ENCODE measurements at places on chromosomes 7 and 10.

- no peak for DNase-seq
These were observed 185.0 kb upstream of the TMEM196 start for GRCh38 chr7:19958309-19958896.

DNA sequence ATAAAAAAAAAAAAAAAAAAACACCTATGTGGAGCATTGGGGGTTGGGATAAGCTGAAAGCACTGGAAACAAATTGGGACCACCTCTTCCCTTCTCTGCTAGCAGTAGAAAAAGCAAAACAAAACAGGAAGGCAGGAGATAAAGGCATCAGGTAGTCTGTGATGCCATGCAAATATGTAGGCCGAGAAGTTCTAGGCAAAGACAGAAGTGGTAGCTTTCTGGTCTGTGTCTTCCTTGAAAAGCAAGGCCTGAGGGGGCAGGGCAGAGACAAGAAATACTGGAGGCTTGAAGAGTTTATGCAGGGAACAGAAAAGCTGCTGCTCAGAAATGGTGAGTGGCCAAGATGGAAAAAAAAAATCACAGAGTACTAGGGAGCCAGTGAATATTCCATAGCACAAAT is 111.1 kb downstream of the ELMO1 start:
- no peak for DNase-seq

DNA sequence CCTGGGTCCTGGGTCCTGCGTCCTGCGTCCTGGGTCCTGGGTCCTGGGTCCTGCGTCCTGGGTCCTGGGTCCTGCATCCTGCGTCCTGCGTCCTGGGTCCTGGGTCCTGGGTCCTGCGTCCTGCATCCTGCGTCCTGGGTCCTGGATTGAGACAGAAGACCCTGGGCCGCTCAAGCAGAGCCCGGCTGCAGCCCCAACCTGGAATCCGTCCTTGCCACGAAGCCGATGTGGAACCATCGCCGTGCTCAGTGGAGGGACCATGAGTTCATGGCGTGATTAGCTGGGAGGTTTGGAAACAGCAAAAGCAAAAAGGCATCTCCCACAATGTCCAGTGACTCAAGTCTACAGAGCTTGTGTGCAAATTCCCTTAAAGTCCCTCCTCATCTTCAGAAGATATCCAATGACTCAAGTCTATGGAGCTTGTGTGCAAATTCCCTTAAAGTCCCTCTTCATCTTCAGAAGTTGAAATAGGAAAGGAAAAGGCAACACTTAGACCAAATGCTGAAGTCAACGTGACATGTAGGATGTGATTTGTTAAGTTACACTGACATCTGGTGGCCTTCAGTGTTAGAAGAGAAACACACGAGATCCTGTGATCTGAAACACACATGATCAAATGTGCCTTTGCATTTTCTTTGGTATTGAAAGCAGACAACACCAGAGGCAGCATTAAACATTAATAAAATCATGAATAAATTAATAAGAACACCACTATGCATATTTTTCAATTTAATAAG is 179.9 kb downstream of the PTPRN2 start:
- DNase-seq: no peak

- no peak for DNase-seq
These were observed 2.6 kb downstream of the GRID1 start for GRCh38 chr10:86363833-86364490.

GRCh38 chr10:118047157-118047719 is 497 bp upstream of the RAB11FIP2 start:
- DNase-seq: no peak

DNA sequence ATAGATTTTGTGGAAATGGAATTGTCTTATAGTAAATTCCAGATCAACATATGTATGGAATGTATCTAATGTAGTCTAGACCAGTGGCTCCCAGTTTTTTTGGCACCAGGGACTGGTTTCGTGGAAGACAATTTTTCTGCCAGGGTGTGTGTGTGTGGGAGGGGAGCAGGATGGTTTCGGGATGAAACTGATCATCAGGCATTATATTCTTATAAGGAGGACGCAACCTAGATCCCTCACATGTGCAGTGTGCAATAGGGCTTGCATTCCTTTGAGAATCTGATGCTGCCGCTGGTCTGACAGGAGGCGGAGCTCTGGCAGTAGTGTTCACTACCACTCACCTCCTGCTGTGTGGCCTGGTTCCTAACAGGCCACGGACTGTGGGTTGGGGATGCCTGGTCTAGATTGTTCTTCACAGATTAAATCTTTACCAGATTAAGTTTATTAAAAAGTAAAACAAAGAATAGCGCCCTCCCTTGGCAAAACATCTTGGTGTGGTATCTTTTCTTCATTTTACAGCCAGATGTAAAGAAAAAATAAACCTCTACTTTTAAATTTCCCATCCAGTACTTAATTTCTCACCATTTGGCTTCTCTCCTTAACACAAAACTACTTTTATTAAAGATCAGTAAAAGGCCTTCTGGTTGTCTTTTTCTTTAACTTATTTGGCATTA is 48.4 kb downstream of the SEPTIN7 start:
- no peak for DNase-seq

DNA sequence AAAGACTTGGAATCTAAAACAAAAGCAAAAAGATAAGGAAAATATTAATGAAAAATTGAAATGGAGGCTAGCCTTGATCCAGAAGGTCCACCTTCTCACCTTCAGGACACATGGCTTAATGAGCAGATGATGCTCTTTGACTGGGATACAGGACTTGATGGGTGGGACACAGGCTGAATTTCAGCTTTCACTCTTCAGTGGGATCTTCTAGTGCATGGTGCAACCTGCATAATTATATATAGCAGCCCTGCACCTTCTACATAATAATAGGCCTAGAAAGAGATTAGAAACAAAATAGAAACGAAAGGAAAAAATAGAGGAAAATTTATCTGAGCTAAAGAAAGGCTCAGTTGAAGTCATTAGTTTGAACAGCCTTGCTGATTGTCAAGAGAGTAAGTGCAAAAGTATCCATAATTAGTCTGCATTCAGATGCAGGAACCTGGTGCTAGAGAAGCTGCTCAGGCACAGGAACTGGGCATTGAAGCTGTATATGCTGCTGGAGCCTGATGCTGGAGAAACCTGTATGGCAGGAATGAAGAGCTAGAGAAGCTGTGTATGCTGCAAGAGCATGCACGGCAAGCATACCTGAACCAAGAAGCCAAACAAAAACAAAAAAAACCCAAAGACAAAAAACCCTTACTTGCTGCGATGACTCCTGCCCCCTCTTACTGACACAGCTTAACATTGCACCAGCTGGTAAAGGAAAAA is 19.4 kb downstream of the MKLN1 start:
- no peak for DNase-seq

- DNase-seq: no peak
These were observed 59.4 kb upstream of the MXI1 start for GRCh38 chr10:110147961-110148360.

GRCh38 chr7:50608196-50608906 is 43.1 kb upstream of the DDC start:
- DNase-seq: no peak

GRCh38 chr10:33674491-33674890 is 340.0 kb upstream of the NRP1 start:
- DNase-seq: no peak

GRCh38 chr7:151402029-151402835 is 7.6 kb downstream of the WDR86 start:
- DNase-seq: no peak

DNA sequence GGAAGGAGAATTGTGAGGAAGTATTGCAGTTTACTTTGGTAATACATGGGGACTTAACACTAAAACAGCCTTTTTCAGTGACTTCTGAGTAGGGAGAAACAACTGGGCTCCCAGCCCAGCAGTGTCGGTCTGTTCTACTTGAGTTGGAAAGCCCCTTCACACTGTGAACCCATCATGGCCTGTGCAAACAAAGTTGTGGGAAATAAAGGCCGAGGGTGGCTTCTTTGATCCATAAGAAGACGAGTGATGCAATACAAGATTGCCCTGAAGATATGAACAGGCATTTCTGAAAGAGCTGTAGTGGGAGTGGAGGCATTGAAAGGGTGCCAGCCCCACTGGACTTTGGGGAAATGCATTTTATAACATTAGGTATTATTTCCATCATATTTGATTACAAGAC is 28.3 kb downstream of the C10orf120 start:
- no peak for DNase-seq

- DNase-seq: no peak
These were observed 268.8 kb downstream of the ELFN1 start for GRCh38 chr7:1938788-1939433.

GRCh38 chr10:48760983-48761382 is 76.3 kb downstream of the WDFY4 start:
- no peak for DNase-seq

- DNase-seq: no peak
These were observed 24.9 kb downstream of the MBL2 start for GRCh38 chr10:52747694-52748093.

DNA sequence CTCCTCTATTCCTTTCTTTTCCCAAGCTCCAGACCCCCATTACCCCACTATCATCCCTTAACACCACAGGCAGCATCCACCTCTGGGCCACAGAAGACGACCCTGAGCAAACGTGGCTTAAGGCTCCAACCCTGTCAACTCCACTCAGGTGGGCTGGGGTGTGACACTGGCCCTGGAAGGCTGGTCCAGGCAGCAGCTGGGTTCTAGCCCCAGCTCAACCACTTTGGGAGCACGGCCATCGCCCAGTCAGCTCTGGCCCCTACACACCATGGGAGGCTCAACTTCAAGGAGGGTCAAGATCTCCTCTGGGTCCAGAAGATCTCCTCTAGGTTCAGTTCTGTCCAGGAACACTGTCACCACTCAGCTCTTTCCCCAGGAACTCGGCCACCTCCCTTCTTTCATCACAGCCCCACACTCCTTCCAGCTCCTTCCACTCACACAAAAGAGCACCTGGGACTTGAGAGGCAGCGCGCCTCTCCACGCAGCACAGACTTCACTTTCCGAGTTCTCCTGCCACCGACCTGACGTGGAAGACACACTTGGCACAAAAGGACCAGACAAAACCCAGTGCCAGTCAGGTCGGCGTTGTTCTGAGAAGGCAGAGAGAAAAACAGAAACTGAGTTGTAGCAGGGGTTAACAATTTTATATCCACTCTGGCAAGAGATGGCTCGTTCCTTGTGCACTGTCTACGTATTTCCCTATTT is 84.1 kb downstream of the CTBP2 start:
- no peak for DNase-seq

GRCh38 chr10:95355301-95355700 is 64.5 kb upstream of the PDLIM1 start:
- no peak for DNase-seq

- DNase-seq: no peak
These were observed 86.0 kb upstream of the NOBOX start for GRCh38 chr7:144489504-144489903.

GRCh38 chr10:120314442-120314841 is 142.6 kb upstream of the PLPP4 start:
- no peak for DNase-seq

GRCh38 chr10:122348935-122349361 is 25.6 kb upstream of the PLEKHA1 start:
- no peak for DNase-seq

DNA sequence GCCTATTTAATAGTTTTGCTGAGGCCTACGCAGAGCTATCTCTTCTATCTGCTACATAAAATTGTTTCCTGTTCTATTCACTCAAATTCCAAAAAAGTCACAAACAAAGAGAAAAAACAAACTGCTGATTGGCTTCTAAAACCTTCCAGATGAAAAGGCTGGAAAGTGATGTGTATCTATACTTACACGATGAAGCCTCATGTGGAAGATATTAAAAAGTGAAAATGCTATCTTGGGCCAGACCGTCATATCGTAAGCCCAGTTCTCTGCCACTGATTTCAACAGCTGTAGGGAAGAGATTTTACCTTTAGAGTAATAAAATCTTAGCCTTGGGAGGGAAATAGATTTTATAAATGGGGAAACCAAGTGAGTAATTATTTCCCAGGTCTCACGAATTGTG is 394.8 kb downstream of the KIF20B start:
- no peak for DNase-seq

GRCh38 chr7:129883151-129883550 is 69.6 kb downstream of the UBE2H start:
- DNase-seq: no peak

- DNase-seq: no peak
These were observed 14.3 kb downstream of the ADAM12 start for GRCh38 chr10:126373972-126374371.

DNA sequence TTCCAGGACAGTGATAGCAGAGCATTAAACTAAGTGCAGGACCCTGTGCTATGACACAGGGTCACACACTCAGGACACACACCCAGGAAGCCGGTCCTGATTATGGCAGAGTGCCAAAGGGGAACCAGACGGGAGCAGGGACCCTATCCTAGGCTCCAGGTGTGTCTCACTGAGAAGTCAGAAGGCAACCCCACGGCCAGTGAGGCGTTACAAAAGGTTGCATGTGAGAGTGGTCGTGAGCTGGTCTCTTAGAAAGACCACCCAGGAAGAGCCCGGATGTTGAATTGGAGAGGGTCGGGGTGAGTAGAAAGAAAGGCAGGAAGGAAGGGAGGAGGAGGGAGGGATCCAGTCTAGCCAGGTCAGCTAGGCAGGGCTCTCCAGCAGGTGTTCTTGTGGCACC is 31.0 kb downstream of the FRMPD2 start:
- DNase-seq: no peak

- peak; percentile 63 for DNase-seq
These were observed 8.5 kb upstream of the SCD start for GRCh38 chr10:100338434-100339036.

GRCh38 chr10:129977794-129978193 is 13.7 kb upstream of the EBF3 start:
- no peak for DNase-seq

DNA sequence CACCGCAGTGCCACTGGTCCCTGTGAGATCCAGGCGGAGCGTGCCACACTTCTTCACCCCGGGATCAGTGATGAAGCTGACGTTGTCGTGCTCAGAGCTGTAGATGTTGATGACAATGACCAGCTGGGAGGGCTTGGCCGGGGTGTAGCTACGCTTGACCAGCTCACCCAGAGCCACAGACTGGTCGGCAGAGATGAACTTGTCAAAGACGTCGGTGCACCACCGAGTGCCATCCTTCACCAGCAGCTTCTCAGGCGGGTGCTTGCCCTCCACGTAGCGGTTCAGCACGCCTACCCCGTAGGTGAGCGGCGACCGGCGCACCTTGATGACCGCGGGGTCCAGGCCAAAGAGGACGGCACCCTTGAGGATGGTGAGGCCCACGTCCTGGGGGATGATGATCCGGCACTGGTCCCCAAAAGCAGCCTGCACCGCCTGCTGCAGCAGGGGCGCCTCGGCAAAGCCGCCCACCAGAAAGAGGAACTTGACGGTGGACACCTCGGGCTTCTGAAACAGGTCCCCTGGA is 54.2 kb downstream of the PNLIPRP2 start:
- no peak for DNase-seq

DNA sequence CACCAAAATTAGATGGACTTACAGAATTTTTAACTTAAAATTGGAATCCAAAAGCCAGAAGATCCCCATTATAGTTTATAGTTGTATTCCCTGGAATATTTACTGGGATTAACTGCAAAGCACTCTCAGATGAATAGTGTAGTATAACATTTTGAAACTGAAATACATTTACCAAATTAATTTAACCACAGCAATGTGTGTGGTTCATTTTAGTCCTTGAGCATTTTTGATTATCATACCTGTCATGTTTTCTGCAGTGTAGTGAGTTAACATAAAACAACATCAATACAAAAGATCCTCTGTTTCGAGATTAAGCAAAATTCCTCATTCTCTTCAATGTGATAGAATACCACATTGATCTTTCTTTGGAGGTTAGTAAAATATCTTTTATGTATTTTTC is 3.7 kb downstream of the VIM start:
- DNase-seq: no peak

GRCh38 chr10:10223131-10223530 is 794.5 kb upstream of the CELF2 start:
- DNase-seq: no peak

GRCh38 chr10:87771871-87772500 is 46.0 kb downstream of the ATAD1 start:
- no peak for DNase-seq

Measured in anterior cingulate cortex (tissue), 58 donors.